Ovary (tissue), 10 donors: ENCODE measurements at places on chromosomes 11 and 22.

- H3K4me3 ChIP-seq, result no peak overlapping the region
- H3K27me3 ChIP-seq, result no peaks in the 10 kb centered on the region
- DNase-seq, result no peak
- no peaks in the 10 kb centered on the region for H3K4me1 ChIP-seq
Measured at GRCh38 chr11:126564566-126564965, 209.1 kb downstream of the ST3GAL4 start.

DNA sequence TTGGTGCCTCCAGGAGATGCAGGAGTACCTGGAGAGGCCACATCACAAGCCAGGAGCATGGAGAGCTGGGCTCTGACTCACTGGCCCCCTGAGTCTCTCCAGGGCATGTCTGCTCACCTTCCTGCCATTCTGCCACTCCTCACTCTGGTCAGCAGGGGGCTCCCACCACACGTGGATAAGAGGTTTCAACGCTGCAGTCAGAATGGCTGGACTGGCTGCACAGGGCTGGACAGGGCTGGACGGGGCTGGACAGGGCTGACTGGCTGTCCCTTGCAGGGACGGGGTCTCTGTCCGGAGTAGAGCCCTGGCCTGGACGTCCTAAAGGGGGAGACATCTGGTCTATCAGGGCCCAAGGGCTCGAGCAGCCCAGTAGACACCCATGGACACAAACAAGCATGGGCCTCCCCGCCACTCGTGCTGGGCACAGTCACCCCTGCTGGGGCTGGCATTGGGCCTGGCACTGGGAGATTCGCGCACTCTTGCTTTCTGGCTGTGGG lies 34.6 kb downstream of the CYTH4 start:
- no peak overlapping the region for H3K4me3 ChIP-seq
- H3K36me3 ChIP-seq, result no peaks in the 10 kb centered on the region
- DNase-seq, result peak; percentile 67
- H3K4me1 ChIP-seq, result no peaks in the 10 kb centered on the region
- no peaks in the 10 kb centered on the region for H3K27me3 ChIP-seq

DNA sequence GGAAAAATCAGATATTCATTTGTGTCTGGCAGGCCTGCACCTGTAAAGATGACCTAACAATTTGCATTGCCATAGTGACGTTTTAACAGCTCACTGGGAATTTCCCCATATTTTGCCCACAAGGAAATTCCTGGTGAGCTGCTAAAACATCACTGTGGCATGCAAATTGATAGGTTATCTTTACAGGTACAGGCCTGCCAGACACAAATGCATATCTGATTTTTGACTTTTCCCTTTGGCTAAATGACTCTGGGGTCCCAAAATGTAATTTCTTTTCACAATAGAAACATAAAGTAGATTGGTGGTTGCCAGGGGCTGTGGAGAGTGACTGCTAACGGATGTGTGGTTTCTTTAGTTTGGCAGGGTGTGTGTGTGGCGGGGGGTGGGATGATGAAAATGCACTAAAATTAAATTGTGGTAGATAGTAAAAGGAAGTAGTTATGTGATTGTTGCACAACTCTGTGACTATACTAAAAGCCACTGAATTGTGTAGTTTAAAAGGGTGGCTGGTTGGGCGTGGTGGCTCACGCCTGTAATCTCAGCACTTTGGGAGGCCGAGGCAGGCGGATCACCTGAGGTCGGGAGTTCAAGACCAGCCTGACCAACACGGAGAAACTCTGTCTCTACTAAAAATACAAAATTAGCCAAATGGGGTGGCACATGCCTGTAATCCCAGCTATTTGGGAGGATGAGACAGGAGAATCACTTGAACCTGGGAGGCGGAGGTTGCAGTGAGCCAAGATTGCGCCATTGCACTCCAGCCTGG lies 18.5 kb upstream of the FEZ1 start:
- no peaks in the 10 kb centered on the region for H3K4me1 ChIP-seq
- no peak overlapping the region for H3K27ac ChIP-seq
- no peaks in the 10 kb centered on the region for H3K27me3 ChIP-seq
- no peaks in the 10 kb centered on the region for H3K36me3 ChIP-seq

DNA sequence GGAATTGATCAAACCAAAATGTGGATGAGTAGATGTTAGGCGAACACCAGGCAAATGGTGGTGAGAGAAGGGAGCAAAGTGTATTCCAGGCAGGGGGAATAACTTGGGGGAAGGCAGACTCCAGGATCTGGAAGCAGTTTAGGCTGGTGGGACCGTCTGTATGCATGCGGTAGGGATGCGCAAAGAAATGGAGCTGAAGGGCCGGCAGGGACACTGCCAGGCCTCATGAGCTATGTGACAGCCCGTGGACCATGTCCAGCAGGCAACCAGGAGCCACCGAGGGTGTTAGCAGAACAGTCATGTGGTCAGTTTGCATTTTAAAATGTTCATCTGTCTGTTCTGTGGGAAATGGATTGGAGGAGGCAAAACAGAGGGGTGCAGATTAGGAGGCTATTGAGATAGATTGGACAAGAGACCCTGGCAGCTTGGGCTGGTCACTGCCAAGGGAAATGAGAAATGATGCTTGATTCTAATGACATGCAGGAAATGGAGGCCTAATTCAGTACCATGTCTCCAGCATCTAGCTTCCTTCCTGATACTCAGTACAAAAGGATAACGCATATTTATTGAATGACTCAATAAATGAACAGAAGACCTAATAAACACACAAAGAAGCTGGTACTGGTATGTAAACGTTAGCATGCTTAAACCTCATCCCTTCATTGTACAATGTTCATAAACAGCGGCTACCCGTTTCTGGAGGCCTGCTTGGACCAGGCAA lies 412.4 kb downstream of the BUD13 start:
- no peaks in the 10 kb centered on the region for H3K27me3 ChIP-seq
- DNase-seq, result no peak
- no peaks in the 10 kb centered on the region for H3K4me1 ChIP-seq
- no peak overlapping the region for H3K27ac ChIP-seq
- H3K36me3 ChIP-seq, result no peaks in the 10 kb centered on the region

DNA sequence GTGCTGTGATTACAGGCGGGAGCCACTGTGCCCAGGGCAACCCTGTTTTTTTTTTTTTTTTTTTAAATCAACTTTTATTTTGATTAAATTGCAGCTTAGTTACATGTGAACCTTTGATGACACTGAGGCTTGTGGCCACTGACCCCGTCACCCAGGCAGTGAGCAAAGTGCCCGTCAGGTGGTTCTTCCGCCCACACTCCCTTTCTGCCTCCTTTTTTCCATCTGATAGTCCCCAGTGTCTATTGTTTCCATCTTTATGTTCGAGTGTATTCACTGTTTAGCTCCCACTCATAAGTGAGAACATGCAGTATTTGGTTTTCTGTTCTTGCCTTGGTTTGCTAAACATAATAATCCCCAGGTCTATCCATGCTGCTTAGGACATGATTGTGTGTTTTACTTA lies 110.9 kb upstream of the GRK3 start:
- H3K27me3 ChIP-seq, result no peaks in the 10 kb centered on the region
- H3K36me3 ChIP-seq, result no peaks in the 10 kb centered on the region
- peaks cover 8% of the 10 kb centered on the region for H3K4me1 ChIP-seq
- DNase-seq, result no peak
- no peak overlapping the region for H3K27ac ChIP-seq
- H3K4me3 ChIP-seq, result no peak overlapping the region

- peak overlapping the region; percentile 88 for H3K4me3 ChIP-seq
- no peak overlapping the region for H3K27ac ChIP-seq
- H3K36me3 ChIP-seq, result no peaks in the 10 kb centered on the region
- peaks cover 4% of the 10 kb centered on the region for H3K4me1 ChIP-seq
- no peaks in the 10 kb centered on the region for H3K27me3 ChIP-seq
- no peak for DNase-seq
Measured at GRCh38 chr11:35141571-35141971, 2.6 kb downstream of the CD44 start.

DNA sequence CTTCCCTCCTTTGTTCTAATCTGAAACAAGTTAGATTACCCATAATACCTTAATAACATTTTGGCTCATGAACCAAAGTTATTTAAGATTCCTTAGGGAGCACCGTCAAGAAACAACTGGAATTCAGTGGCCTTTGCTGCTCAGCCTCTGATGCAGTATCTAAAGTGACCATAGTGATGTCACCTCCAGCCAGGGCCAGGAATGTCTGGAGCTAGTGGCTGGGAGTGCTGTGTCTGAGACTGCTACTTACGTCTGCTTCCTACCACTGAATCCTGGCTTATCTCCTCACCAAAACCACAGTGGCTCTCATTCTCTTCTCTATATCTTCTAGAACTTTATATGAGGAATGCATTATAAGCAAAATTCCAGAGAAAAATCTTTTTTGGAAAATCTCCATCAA lies 658.0 kb downstream of the DLG2 start:
- H3K36me3 ChIP-seq, result no peaks in the 10 kb centered on the region
- H3K27ac ChIP-seq, result no peak overlapping the region
- DNase-seq, result no peak
- H3K27me3 ChIP-seq, result no peaks in the 10 kb centered on the region
- no peaks in the 10 kb centered on the region for H3K4me1 ChIP-seq
- no peak overlapping the region for H3K4me3 ChIP-seq

DNA sequence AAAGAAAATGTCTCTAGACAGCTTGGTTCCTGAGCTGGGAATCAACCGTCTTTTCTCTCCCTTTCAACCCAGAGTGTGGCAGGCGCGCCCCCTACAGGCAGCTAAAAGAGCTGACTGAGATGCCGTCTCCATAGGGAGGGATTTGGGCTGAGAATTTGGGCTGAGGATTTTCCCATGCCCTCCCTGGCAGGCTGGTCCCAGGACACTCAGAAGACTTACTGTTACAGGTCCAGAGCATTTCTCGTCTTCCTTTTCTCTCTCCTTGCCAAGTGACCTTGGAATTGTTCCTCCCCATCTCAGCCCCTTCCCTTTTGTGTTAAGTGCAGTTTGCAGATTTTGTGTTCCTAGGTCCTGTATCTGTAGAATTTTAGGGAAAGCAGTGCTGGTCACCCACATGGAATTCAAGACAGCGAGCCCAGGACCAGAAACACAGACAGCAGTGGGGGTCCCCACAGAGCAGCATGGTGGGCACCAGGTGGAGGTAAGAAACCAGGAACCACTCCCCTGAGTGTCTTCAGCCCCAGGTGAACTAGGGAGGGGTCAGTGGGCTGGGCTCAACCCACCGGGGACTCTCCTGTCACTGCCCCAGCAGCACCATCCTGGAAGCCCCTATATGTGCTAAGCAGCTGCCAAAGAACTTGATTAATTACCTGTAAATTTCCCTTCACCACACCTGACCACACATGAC lies 9.9 kb upstream of the IGLL5 start:
- no peaks in the 10 kb centered on the region for H3K4me1 ChIP-seq
- peak; percentile 33 for DNase-seq
- no peaks in the 10 kb centered on the region for H3K27me3 ChIP-seq
- H3K36me3 ChIP-seq, result no peaks in the 10 kb centered on the region
- H3K4me3 ChIP-seq, result no peak overlapping the region
- no peak overlapping the region for H3K27ac ChIP-seq

- H3K4me3 ChIP-seq, result no peak overlapping the region
- H3K27ac ChIP-seq, result no peak overlapping the region
- H3K36me3 ChIP-seq, result no peaks in the 10 kb centered on the region
- no peak for DNase-seq
- H3K27me3 ChIP-seq, result no peaks in the 10 kb centered on the region
Measured at GRCh38 chr11:65132238-65132987, 1.9 kb downstream of the SYVN1 start.

DNA sequence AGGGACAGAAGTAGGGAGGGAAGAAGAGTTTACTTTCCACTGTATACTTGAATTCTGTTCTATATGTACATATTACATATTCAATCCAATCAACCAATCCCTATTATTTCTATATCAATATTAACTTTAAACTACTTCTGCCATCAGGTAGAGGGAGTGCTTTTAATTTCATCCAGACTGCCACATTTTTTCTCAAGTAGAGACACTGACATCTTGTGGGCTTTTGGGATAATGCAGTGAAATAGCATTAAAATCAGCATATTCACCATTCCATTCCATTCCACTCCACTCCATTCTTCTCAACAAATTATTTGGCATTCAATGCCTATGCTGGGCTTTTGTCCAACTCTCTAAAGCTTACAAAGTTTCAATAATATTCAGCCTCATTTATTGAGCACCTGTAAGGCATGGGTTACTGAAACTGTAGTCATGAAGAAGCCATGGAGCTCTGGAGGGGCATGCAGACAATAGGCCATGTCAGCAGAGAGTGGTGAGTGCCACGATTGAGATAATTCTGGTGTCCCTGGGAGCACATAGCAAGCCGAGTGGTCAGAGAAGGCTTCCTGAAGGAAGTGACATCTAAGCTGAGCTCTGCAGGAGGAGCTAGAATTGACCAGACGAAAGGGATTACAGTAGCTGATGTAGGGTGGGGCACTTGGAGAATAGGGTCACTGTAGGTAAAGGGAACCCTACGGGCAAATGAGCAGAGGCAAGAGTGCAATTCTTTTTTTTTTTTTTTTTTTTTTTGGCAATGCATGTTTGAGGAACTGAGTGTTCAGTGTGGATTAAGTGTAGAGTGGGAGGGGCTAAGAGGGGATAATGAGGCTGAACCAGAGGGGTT lies 12.8 kb upstream of the CLPB start:
- H3K27me3 ChIP-seq, result no peaks in the 10 kb centered on the region
- H3K27ac ChIP-seq, result no peak overlapping the region
- H3K36me3 ChIP-seq, result no peaks in the 10 kb centered on the region
- H3K4me3 ChIP-seq, result no peak overlapping the region

GRCh38 chr11:21119411-21119810 lies 450.0 kb downstream of the NELL1 start:
- H3K27ac ChIP-seq, result no peak overlapping the region
- no peak for DNase-seq
- H3K4me3 ChIP-seq, result no peak overlapping the region
- H3K4me1 ChIP-seq, result no peaks in the 10 kb centered on the region

DNA sequence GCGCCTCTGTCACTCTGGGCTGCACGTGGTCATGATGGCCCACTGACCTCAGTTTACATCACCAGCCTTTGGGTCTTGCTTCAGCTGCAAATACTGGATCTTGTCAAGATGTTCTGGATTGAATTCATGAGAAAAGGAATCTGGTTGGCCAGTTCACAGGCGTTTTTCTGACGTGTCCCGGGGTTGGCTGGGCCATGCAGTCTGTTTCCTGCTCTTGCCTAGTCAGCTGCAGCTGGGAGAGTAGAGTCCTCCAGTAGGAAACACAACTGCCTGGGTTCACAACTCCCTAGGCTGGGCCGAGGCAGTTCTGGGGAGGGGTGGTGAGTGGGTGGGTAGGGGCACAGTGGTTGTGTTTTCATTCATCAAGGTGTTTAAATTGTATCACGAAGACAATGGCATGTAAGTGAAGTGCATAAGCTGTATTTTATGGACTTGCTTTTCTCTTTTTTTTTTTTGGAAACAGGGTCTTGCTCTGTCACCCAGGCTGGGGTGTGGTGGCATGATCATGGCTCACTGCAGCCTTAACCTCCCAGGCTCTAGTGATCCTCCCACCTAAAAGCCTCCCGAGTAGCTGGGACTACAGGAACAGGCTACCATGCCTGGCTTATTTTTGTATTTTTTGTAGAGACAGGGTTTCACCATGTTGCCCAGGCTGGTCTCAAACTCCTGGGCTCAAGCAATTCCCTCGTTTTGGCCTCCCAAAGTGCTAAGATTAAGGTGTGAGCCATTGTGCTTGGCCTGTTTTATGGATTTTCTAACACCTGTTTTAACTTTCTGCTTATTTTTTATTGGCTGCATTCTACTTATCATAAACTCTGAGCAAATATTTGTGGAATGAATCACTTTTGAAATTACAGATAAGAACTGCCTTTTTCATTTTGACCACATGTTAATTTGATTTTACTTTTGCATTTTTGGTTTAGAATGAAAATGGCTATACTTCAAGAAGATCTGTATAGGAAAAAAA lies 54.0 kb upstream of the PITPNB start:
- H3K27me3 ChIP-seq, result no peaks in the 10 kb centered on the region
- H3K4me3 ChIP-seq, result no peak overlapping the region
- H3K27ac ChIP-seq, result no peak overlapping the region

- H3K4me3 ChIP-seq, result peak overlapping the region; percentile 41
- peaks cover 3% of the 10 kb centered on the region for H3K4me1 ChIP-seq
- no peaks in the 10 kb centered on the region for H3K27me3 ChIP-seq
Measured at GRCh38 chr11:16603890-16604793, 134.3 kb upstream of the C11orf58 start.
